MG63 (cell line): ENCODE measurements at places on chromosomes 11 and 22. TPM values are rescaled to one million over a fixed set of nuclear protein-coding genes. Genes with fewer than 3 reads are reported as not detected.

CCDC73 gene
- not detected in 2 replicates for total RNA-seq

ROM1 gene
- 2.5 and 8.5 TPM in 2 replicates for total RNA-seq

PNPLA5 gene
- total RNA-seq: not detected in 2 replicates

P4HA3 gene
- total RNA-seq: not detected in 2 replicates

HSD17B12 gene
- total RNA-seq: 49.3 and 49.6 TPM in 2 replicates
